ENCODE measurements at places on chromosomes 7 and 10.

DNA sequence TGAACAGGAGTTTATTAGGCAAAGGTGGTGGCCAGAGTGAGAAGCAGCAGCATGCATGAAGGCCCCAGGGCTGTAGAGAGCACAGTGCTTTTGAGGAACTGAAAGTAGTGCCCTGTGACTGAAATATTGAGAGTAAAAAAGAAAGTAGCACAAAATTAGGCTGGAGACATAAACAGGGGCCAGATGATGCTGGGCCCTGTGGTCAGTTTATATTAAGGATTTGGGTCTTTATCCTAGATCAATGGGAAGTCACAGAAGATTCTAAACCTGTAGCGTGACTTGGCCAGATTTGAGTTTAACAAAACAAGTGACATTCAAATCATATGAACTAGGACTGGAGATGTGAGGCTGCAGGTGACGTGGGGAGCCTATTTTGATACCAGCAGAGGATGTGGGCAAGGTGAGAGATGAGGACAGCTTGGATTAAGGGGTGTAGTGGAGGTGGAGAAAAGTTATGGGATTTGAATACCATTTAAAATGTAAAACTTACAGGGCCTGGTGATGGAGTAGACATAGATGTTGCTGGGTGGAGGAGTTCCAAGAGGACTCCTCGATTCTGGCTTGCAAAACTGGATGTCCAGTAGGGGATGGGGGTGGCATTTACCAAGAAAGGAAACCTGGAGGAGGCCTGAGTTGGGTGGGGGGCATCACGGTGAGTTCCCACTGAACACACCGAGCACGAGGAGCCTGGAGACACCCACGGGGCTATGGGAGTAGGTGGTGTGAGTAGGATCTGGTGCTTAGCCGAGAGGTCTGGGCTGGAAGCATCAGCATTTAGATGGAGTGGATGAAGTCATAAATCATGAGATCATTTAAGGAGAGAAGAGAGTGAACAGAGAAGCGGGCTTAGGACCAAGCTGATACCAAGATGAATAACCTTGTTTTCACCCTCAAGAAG is 52.8 kb downstream of the HHEX start:
- DNase-seq = no peak

- DNase-seq = no peak
Observed at GRCh38 chr7:152756116-152756515, 3.4 kb upstream of the ACTR3B start.

DNA sequence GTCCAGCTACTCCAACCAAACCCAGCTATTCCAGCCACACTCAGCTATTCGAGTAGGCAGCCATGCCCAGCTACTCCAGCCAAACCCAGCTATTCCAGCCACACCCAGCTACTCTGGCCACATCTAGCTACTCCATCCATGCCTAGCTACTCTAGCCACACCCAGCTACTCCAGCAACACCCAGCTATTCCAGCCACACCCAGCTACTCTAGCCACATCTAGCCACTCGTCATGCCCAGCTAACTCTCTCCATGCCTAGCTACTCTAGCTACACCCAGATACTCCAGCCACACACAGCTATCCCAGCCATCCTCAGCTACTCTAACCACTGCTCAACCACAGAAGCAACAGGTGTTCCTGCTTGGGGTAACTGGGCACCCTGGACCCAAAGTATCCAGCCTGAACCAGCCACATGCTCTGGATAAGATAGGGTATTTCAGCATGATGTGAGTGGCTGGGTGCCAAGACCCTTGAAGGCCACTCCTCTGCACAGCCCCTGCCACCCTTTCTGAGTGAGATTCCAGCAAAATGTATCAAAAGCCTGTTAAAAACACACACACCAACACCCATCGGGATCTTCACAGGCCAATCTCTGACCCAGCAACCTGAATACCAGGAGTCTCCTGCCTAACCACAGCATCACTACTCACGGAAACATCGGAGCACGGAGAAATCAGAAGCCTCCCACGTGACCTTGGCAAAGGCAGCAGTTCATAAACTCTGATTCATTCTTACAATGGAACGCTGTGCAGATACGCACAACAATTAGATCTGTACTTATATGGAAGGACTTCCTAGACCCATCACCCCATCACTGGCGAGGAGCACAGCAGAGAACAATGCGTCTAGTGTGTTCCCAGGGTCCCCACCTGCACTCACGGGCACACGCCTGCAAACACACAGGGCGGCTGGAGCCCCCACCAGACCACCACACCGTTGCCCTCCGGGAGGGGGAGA is 51.8 kb upstream of the DNAAF5 start:
- no peak for DNase-seq

DNA sequence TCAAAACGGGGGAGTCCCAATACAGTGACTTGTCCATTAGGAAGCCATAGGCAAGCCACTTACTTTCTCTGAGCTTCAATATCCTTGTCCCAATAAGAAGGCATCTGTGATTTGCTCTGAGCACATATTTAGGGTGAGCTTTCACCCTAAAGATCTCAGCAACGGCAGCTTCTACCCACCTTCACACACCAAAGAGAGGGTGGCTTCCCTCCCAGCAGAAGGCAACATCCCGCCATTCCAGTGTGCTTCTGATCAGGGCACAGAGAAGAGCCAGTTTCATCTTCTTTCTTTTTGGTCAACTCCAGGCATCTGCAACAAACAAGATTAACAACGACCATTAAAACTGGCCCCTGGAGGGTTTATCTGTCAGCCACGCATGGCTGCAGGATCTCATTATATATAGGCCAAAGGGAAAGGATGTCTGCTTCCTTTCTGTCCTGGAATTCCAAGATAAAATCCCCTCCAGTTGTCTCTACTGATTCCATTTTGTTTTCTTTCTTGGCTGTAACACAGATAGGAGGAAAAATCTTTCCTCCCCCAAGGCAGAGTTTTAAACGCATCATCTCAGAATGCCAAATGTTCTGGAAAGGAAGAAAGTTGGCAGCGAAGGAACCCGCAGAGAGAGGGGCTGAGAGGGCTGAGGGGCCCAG is 491 bp upstream of the SH2D4B start:
- DNase-seq = no peak

- DNase-seq = no peak
Observed at GRCh38 chr7:75658369-75658768, 80.4 kb downstream of the HIP1 start.

DNA sequence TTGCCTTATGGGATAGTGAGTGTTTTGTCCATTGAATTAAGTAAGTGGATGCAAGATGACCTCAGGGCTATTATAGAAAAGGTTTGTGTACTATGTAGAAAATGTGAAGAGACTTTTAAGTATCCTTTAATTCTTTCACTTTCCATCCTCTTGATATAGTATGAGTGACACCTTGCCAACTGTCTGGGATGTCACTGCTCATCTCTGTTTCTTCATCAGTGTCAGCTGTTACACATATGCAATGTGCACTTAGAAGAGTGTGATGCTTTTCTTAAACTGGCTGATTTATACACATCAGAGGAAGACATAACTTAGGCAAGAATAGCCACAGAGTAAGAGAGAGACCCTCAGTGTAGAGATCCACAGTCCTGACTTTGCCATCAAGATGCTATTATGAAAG is 8.7 kb upstream of the ACTA2 start:
- no peak for DNase-seq

DNA sequence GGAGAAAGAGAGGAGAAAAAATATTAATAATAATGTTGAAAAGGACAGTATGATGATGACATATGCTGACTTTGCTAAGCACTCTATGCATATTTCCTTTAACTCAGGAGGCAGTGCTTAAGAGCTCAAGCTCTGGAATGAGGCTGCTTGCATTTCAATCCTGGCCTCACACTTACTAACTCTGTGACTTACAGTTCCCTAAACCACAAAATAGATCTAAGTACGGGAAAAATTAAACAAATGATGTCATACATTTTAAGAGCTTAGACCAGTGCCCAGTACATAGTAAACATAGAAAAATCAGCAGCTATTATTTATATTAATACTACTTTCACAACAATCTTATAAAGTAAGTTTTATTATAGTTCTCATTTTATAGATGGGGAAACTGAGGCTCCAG is 61.3 kb downstream of the GFRA1 start:
- no peak for DNase-seq

DNA sequence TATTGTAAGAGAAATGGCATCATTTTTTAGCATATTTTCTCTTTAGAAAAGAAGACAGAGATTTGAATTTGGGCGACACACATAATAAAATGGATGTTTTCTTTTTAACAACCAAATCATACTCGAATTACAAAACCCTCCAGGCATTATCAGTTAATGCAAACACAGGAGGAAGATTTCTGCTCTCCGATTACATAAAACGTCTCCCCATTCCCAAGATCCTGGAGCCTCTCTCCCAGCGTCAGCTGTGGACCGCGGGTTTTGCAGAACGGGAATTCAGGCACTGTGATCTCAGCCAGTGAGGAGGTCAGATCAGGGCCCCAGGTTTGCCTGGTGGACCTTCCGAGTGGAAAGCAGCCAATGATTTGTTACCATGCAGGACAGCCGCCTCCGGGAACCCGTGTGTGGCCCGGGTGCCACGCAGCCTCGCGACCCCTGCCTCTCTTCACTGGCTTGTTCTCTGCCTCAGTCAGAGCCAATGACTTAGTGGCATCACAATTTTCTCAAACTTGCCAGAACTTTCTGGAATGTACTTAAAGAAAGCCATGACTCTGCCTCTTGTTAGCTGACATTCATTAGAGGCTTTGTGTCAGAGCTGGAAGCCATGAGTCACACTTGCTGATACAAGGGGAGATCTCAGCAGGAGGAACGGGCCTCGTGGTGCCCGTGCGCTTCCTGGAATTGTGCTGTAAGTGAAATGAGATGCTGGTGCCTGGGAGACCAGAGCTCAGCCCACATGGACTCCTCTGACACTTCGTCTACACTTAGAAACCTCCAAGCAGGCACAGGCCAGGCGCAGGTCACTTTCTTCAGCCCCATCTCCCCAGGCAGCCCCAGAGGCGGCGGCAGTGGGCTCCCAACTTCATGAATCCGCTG is 246.1 kb downstream of the KLF6 start:
- peak; percentile 33 for DNase-seq

DNA sequence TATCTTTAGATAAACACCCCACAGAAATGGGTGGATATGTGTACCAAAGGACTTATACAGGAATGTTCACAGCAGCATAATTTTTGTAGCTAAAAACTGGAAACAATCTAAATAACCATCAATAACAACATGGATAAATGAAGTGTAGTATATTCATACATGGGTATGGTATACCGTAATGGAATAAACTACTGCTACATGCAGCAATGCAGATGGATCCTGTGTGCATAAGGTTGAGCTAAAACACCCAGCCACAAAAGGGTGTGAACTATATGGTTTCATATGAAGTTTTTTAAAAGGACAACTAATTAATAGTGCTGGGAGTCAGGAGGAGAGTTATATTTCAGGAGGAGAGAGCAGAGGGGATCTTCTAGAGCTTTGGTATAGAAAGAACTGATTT is 389.6 kb downstream of the GFRA1 start:
- no peak for DNase-seq

DNA sequence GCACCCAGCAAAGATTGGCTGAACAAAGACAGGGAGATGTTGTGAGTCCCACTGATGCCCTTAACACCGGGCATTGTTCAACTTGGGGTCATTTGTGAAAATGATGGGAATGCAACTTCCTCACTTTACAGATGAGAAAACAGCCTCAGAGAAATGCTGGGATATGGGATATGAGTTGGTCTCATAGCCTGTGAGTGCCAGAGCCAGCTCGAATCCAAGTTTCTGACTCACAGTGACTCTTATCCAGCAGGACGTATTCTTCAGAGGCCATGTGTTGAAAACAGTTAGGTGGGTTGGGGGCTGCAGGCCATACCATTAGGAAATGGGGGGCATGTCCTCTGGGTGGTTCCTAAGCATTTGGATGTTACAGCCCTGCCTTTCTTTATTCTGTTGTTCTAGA is 45.2 kb downstream of the KIAA1217 start:
- DNase-seq = no peak

DNA sequence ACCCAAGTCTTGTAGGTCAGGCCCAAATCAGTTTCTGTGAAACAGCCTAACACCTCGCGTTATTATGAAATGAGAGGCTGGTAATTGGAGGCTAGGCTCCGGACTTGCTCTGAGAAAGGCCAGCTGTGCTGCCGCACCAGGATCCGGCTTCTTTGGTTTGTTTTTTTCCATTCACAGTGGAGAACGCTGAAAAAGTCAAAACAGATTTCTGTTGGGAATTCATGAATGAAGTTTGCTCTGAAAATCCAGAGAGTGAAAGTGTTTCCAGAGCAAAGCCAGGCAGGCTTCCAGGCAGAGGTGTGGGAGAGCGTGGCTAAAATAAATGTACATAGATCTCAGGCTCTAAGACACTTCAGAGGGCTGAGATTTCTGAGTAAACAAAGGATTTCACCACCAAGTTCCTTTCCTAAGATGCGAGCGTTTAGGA is 240.1 kb downstream of the TRIL start:
- DNase-seq = no peak

GRCh38 chr7:157032644-157033482 is 22.4 kb upstream of the MNX1 start:
- DNase-seq = no peak

DNA sequence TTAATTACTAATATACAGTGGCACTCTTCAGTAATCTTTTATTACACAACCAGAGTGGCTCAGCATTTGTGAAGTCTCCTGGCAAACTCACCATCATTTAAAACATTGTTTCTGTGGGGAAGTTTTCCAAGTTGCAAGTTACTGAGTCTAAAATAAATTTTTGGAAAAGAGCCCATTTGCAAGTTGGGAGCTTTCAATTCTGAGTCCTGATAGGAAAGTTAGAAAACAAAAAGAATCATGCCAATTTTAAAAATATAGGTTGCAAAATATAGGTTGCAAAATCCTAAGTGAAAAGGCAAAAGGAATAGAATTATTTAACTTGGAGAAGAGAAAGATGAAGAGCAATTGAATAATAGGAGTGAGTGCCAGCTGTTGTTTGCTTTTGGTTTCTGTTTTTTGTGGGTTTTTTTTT is 378.8 kb upstream of the C7orf33 start:
- DNase-seq = no peak

DNA sequence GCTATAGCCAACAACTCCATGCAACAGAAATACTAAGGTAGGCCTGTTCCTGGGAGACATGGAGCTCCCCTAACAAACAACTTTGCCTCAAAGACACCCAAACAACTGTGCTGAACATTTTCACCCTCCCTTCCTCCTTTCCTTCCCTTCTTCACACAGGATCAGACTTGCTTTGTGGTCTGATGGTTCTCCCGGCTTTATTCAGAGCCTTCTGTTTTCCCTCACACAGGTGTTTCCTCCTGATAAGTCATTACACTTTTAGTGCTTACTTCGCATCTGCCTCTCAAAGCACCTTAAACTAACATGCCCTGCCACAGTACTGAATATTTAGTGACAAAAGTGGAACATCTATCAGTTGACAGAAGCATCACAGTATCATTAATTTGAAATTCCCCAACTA is 56.3 kb upstream of the YAE1 start:
- DNase-seq = no peak

DNA sequence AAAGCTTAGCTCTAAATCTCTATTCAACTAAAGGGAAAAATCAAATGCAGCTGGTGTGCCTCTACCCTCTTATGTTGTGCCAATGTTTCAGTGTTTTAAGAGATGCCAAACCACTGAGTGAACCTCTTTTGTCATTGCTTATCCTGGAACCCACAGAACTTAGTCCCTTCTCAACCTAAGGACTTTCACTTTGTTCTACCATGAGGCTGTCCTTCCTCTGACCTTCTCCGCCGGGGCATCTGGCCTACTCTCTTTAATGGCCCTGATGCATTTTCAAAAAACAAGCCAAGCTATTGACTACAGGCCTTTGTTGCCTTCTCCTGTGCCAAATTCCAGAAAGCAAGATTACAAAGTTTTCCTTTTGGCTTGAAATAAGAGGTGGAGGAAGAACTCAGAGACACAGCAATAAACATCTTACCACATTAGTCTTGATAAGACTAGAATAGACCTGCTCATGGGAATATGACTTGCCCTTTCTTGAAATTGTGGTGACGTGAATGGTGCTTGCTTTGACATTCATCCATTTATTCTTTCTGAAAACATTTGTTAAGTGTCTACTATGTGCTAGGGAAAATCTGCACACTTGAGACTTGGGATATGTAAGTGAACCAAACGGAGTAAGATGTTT is 253.2 kb upstream of the SMIM30 start:
- no peak for DNase-seq

Data from activated naive CD4-positive, alpha-beta T cell treated with anti-CD3 and anti-CD28 coated beads for 36 hours (primary cell).